ENCODE measurements at places on chromosomes 5 and 9.

GRCh38 chr5:10563945-10564837 lies at the start of gene ANKRD33B:
Gene ANKRD33B, plus strand, starts transcription at chr5:10564070. Its CDS starts 398 bp downstream, at chr5:10564468.
- peak; percentile 17 for DNase-seq

GRCh38 chr5:112210430-112211005 lies 208.6 kb downstream of the EPB41L4A start:
- peak; percentile 12 for DNase-seq

DNA sequence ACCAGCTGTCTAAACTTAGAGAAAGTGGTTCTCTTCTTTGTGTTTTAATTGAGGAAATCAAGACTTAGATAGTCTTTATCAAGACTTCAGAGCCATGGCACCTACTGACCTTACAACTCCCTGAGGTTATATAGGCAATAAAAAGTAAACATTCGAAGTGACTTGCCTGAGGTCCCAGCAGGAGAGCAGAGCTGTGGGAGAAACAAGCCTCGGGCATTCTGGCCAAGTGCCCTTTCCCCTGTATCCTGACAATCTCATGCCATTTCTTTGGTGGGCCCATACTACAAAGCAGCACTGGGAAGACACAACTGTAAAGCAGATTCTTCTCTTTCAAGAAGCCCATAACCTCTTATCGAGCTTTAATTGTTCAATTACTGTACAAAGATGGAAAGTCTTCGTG lies 23.1 kb downstream of the FREM1 start:
- DNase-seq = no peak

DNA sequence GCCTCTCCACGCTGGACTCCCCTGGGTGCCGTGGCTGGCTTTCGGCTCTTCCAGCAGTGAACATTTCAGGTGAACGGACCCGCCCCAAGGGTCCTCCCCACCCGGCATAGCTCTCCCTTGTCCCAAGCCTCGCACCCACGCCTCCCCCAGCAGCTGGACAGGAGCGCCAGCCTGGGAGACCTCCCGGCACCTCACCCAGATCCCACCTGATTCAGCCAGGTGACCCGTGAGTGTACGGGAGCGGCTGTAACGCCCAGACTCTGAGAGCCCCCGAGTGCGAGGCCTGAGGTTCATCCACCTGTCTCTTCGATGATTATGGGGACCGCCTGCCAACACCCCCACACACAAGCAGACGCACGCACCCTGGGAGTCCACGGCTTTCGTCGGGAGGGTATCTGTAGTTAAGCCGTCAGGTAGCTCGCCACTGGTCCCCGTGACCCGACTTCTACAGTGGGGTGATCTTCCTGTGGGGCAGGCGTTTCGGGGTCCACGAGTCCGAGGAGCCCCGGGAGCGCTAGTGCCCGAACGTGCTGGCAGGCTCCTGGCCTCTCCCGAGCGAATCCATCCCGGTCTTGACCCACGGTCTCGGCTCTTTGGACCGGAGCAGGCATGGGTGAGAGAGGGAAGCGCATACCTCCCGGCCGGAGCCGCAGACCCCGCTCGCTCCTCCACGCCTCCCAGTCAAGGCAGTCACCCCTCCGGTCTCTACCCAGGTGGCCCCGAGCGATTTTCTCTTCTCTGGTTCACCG lies 14.9 kb downstream of the TRIM7 start:
- DNase-seq = no peak

DNA sequence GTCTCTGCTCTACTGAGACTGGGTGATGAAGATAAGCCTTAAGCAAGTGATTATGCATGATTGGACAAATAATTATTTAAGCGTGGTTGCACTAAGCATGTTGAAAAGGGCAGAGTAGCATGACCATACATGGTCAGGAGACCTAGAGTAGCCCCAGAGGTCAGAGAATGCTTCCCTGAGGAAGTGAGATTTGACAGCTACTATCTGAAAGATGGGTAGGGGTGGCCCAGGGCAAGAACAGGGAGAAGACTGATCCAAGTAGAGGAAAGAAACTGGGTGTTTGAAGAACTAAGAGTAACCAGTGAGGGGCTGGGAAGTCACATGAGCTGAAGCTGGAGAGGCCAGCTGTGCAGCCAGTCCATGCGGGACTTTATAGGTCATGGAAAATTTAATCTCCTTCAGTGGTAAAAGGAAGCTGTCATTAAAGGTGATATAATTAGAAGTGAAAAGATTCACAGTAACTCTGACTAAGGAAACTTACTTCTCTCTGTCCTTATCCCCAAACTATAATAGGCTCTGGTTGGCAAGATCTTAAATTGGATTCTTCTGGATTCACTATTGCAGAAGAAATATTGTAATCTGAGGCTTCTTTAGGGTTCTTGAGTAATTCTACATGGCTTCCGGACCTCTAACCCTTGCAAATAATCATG lies 35.2 kb downstream of the YIPF5 start:
- no peak for DNase-seq

Data from SHP77 (cell line).